Karpas-422 (cell line): ENCODE measurements at places on chromosomes 16 and 17. TPM values are rescaled to one million over a fixed set of nuclear protein-coding genes. Genes with fewer than 3 reads are reported as not detected.

The CDH8 gene
- total RNA-seq: not detected in 2 replicates

The KRTAP2-3 gene
- total RNA-seq: not detected in 2 replicates

The PRPSAP1 gene
- 27.6 and 41.1 TPM in 2 replicates for total RNA-seq

The ZNF19 gene
- total RNA-seq: 5.7 and 6.6 TPM in 2 replicates

The EPX gene
- total RNA-seq: not detected in 2 replicates

The ZFP3 gene
- total RNA-seq: 0.63 and 0.72 TPM in 2 replicates

DNA sequence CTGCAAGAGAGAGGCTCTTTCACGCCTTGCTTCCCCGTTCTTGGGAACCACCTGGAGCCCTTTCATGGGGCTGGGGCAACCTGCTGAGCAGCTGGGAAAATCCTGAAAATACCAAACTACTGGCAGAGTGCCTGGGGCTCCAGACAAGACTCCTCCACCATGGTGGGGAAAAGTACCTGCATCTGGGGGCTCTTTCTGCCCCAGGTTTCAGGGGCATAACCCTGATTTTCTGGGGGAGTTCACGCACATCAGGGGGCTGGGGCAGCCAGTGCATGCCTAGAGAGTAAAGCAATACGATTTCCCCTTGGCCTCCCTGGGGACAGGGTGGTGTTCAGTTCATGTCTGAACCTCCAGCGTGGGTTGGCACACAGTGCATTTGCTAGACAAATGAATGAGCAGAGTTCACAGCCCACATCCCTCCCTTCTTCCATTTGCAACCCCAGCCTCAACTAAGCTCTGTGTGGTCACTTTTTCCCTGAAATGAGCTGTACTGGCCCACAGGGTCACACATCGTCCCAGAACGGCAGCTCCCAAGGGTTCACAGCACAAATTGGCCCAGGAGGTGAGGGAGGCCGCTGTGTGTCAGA is 5.2 kb upstream of the CDC42EP4 start:
- H3K27ac ChIP-seq: no peak overlapping the region
- DNase-seq: peak; percentile 78
- no peaks in the 10 kb centered on the region for H3K36me3 ChIP-seq

DNA sequence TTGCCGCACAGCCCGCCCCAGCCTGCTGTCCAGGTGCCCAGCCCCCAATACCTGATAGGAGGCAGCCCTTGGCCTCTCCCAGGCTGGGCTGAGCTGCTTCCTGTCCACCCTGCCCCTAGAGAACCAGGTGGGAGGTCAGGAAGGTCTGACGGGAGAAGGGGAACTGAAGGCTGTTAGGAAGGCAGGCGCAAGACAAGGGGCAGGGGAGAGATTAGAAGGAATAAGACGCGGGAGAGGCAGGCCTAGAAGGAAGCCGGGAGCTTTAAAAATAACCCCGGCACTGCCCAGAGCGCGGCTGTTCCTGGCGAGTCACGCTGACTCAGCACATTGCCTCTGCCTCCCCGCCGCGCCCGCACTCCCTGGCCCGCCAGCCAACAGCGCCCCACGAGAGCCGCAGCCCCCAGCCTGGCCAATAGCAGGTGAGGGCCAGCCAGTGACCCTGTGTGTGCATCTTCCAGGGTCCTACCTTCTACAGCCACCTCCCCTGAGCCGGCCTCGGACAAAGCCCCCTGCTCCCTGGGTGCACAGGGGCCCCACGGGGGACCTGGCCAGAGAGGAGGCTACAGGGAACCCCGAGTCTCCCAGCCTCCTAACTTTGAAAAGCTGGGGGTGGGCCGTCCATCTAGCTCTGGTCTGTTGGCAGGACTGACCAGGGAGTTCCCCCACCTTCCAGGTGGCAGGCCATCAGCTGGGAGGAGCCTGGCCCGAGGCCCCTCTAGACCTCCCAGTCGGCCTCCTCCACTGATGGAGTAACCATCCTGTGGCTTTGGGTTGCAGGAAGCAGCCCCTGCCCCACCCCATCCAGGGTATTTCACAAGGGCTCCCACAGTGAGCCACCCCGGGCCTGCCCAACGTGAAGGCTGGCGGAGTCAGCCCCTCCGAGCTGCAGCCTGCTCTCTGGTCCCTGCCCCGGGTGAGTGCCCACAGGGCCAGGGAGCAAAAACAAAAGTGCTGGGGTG is 4.0 kb downstream of the MAFG start:
- no peak overlapping the region for H3K4me3 ChIP-seq
- peaks cover 29% of the 10 kb centered on the region for H3K4me1 ChIP-seq
- no peaks in the 10 kb centered on the region for H3K36me3 ChIP-seq
- no peak overlapping the region; the same call in 1 of the 2 replicates for H3K27ac ChIP-seq

DNA sequence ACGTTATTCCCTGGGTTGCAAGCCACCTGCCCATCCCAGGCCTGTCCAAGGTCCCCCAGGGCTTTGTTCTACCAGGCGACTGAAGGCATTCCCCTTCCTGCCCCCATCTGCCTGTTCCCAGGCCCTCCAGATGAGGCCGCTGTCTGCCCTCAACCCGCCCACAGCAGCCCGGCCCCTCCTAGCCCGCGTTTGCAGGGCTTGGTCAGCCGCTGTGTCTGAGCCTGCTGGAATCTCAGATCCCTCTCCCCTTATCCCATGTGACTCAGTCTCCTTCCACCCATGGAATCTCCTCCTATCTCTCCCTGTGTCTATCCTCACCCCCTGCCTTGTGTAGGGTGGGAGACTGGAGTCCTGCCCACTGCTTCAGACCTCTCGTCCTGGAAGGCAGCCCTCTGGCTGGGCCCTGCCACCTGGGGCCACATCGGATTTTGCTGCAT is 186.0 kb upstream of the TNRC6C start:
- H3K27ac ChIP-seq: no peak overlapping the region
- DNase-seq: peak; percentile 84
- no peaks in the 10 kb centered on the region for H3K36me3 ChIP-seq
- no peaks in the 10 kb centered on the region for H3K27me3 ChIP-seq
- H3K4me1 ChIP-seq: no peaks in the 10 kb centered on the region

- H3K4me3 ChIP-seq: no peak overlapping the region
- peaks cover 21% of the 10 kb centered on the region for H3K4me1 ChIP-seq
- no peak overlapping the region for H3K27ac ChIP-seq
- H3K27me3 ChIP-seq: no peaks in the 10 kb centered on the region
- DNase-seq: no peak
- H3K36me3 ChIP-seq: no peaks in the 10 kb centered on the region
These were observed 9.8 kb downstream of the CA5A start for GRCh38 chr16:87926246-87927194.

- no peak for DNase-seq
- H3K4me3 ChIP-seq: no peak overlapping the region
- no peaks in the 10 kb centered on the region for H3K36me3 ChIP-seq
These were observed 363.5 kb upstream of the EEF2KMT start for GRCh38 chr16:5461141-5461540.

DNA sequence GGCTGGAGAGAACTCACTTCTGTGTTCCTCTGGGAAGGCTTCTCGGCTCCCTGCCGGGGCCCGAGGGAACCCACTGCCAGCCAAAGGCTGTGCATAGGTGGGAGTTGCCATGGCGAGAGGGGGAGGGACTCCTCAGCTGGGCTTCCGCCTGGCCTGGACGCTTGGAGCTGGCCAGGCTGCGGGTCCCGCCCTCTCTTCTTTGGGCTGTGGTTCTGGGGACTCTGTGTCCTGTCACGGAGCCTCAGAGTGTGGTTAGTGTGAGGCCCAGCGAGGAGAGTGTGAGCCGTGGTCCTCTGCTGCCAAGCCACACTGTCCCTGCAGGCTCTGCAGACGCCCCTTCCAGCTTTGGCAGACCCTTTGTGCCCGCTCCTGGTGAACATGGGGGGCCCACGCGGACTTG is 123.1 kb downstream of the OR1D5 start:
- H3K36me3 ChIP-seq: no peaks in the 10 kb centered on the region
- H3K4me1 ChIP-seq: peaks cover 25% of the 10 kb centered on the region
- DNase-seq: no peak
- no peak overlapping the region for H3K4me3 ChIP-seq

GRCh38 chr16:54275956-54276355 is 10.6 kb downstream of the IRX3 start:
- no peak overlapping the region for H3K4me3 ChIP-seq
- peaks cover 7% of the 10 kb centered on the region for H3K4me1 ChIP-seq
- H3K27ac ChIP-seq: no peak overlapping the region
- peak; percentile 53 for DNase-seq

GRCh38 chr17:61209106-61209439 is 190.6 kb upstream of the TBX2 start:
- H3K27ac ChIP-seq: no peak overlapping the region
- H3K27me3 ChIP-seq: no peaks in the 10 kb centered on the region

GRCh38 chr17:73640691-73641090 is 3.6 kb downstream of the SDK2 start:
- no peak overlapping the region for H3K4me3 ChIP-seq
- no peaks in the 10 kb centered on the region for H3K36me3 ChIP-seq
- no peak overlapping the region for H3K27ac ChIP-seq
- H3K27me3 ChIP-seq: no peaks in the 10 kb centered on the region
